ENCODE measurements at places on chromosomes 13 and 19.

DNA sequence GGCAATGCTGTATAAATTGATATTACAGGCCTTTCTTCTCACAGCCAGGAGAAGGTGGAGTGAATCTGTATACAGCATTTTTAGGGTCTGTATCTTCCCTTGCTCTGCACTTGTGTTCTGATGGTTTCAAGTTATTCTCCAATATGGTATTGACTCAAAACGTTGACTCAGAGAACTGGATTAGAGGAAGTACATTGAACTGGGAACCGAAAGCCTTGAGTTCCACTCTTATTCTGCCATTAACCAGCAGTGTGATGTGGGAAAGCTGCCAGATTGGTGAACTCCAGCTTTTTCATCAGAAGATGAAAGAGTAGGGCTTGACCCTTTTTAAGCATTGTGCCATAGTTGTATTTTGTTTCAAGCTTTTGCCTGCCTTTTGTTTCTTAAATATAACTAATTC, 167.7 kb downstream of the SPRY2 start:
- DNase-seq: no peak

GRCh38 chr13:76647550-76647949, 238.7 kb downstream of the KCTD12 start:
- DNase-seq: no peak

DNA sequence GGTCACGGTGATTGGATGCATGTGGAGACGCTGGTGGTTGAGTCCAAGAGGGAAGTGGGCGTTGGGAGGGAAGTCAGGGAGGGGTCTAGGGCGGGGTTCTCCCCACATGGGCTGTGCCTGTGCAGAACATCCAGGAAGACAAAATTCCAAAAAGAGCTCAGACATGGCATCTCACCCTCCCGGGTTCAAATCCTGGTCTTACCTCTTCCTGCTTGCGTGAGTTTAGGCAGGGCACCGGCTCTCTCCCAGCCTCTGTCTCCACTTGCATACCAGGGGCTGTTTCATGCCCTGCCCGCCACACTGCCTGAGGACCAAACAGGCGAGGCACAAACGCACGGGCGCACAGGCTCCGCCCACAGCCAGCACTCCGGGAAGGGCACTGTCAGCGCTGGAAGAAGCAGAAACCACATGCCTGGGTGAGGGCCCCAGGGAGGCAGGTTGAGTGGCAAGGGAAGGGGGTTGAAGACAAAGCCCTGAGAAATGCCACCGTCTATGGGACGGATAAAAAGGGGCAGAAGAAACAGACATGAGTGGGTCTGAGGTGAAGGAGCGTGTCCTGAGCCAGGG, 123.6 kb upstream of the SOX1 start:
- no peak for DNase-seq

DNA sequence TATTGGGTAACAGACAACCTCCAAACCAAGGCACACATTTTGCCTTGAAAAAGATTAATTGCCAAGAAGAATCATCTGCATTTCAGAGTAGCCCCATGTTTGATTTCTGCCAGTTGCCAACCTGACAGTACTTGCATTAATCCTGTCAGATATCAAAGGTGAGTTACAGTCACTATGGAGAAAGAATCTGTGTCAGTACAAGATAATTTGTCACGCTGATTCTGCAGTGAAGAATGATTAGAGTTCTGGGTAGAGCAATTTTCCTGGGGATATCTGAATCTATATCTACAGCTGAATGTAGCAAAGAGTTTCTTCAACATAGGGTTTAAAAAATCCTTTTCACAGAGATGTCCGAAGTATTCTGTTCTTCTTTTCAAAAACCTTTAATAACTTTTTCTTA, 150.7 kb downstream of the AKAP11 start:
- no peak for DNase-seq

- DNase-seq: no peak
Observed at GRCh38 chr13:69094485-69094884, 1013.1 kb upstream of the ATXN8OS start.

GRCh38 chr13:113748101-113748861, 10.7 kb upstream of the TMEM255B start:
- no peak for DNase-seq

DNA sequence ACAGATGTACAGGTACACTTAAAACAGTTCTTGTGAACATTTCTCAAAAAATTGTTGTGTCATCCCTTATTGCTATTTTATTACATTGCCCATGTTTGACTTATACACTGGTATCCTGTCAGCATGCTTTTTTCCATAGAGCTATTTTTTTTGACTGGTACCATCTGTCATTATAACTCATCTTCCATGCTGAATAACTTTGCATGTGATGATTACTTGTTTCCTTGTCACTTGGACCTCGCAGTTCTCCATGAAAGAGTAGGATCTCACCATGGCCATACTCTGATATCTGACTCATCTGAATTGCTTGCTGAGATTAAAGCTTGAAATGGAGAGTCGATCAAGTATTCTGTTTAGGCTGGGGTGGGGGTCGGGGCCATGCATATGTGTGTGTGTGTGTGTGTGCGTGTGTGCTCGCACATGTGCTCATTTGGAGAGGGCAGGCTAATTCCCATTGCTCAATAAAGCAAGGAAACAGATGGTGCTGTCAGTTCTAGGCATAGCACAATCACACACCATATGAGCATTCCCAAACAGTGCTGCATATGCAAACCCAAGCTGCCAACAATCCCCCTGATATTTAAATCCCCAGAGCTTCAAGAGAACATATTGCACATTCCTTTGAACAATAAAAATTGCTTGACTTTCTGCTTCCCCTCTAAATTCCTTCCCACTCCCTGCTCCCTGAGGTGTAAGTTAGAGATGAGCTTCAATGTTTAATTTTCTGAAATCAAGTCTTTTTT, 62.9 kb downstream of the NHLRC3 start:
- DNase-seq: peak; percentile 81

- no peak for DNase-seq
Observed at GRCh38 chr13:33259296-33259695, 26.3 kb downstream of the STARD13 start.

GRCh38 chr13:99639126-99639525, 137.9 kb downstream of the TM9SF2 start:
- DNase-seq: no peak

DNA sequence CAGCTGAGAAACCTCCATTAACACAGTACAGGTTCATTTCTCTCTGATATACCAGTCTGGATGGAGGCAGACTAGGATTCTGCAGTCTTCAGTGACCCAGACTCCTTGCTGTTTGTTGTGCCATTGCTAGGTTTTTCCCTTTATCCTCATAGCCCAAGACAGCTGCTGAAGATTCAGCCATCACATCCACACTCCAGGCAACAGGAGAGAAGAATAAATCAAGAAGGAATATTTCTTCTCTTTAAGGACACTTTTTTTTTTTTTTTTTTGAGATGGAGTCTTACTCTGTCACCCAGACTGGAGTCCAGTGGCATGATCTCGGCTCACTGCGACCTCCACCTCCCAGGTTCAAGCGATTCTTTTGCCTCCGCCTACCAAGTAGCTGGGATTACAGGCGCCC, 14.3 kb downstream of the CLPTM1 start:
- no peak for DNase-seq

DNA sequence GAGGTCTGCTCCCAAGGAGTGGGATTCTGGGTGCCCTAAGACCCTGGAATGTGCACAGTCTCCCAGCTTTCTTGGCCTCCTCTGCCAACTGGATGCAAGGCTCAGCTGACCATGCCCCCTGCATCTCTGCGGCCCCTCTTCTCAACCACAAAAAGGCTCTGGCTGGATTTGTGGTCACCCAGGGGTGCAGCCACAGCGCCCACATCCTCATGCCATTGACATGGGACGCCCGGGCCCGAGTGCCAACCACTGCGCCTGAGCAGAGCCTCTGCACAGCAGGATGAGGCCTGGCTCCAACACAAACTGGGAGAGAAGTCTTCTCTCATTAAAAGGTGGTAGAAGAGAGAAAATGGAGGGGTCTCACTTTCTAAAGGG, 103.5 kb downstream of the FOXO1 start:
- DNase-seq: no peak

DNA sequence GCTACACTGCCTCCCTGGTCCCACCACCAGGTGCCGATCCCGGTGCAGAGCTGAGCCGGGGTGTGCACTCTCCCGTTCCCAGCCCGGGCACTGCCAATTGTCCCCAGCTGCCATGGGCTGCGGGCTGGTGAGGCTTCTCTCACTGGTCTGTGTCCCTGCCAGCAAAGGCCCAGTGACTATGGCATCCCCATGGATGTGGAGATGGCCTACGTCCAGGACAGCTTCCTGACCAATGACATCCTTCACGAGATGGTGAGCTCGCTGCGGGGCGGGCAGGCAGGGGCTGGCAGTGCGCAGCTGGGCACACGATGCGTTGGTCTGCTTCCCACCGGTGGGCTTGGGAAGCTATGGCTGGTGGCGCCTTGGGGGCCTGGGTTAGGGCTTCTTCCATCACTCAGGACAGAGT, 14.6 kb downstream of the MPND start:
- no peak for DNase-seq

GRCh38 chr13:68719815-68720214, 1387.8 kb upstream of the ATXN8OS start:
- no peak for DNase-seq
